ENCODE measurements at places on chromosomes 3 and 15. TPM values are rescaled to one million over a fixed set of nuclear protein-coding genes. Genes with fewer than 3 reads are reported as not detected.

GRCh38 chr3:194139814-194140391 lies 4.0 kb downstream of the HES1 start:
- H3K4me1 ChIP-seq = no peaks in the 10 kb centered on the region
- no peak overlapping the region for H3K4me3 ChIP-seq
- no peak for DNase-seq
- no peaks in the 10 kb centered on the region for H3K27me3 ChIP-seq

- DNase-seq = no peak
- no peaks in the 10 kb centered on the region for H3K4me1 ChIP-seq
- H3K27me3 ChIP-seq = no peaks in the 10 kb centered on the region
- no peak overlapping the region for H3K4me3 ChIP-seq
Observed at GRCh38 chr3:4376499-4376898, 73.3 kb downstream of the SETMAR start.

DNA sequence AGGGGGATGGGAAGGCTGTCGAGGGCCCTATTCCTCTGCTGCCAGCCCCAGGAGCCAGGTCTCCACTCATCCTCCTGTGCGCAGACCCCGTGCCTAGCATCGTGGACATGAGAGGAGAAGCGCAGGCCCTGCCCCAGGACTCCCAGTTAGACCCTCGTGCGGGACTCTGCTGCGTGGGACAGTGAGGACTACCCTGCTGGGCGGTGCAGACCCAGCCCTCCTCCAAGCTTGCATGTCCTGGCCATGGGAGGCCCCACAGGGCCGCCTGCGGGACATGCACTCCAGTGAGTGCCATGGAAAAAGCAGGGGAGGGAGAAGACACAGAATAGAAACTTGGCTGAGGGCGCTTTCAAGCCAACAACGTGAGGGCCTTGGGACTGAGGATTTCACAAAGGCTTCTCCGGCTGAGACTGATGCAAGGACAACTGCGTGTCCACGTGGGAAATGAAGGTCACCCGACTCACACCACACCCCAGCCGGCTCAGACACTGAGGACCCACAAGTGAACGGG lies 62.6 kb upstream of the IQSEC1 start:
- no peaks in the 10 kb centered on the region for H3K36me3 ChIP-seq
- H3K4me1 ChIP-seq = no peaks in the 10 kb centered on the region
- no peak overlapping the region for H3K4me3 ChIP-seq
- no peak overlapping the region for H3K27ac ChIP-seq
- no peaks in the 10 kb centered on the region for H3K27me3 ChIP-seq

DNA sequence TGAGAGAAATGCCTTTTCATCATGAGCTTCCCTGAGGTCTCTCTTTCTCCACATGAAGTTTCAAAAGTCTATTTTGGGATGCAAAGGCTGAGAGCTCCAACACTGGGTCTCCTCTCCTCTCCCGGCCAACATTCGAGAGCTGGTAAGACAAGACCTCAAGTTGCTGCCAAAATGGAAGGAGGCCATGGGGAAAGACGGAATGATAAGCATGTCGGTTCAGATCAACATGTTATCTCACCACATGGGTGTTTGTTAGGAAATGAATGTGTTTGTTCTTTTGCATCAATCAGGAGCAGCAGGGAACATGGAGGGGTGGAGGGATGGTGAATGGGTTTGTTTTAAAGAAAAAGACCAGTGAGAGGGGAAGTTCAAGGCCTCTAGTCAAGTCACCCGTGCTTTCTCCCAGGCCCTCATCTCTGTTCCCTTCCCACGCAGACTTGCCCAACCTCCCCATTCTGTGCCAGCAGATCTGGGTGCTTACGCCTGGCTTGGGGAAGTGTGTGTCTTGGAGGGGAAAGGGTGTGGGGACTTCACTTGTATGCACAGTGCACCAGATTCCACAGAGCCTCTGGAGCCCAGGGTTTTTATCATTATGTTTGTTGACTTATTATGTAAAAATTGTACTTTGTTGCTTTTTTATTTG lies 23.5 kb upstream of the ATP10A start:
- DNase-seq = no peak
- H3K4me1 ChIP-seq = no peaks in the 10 kb centered on the region
- no peaks in the 10 kb centered on the region for H3K36me3 ChIP-seq
- H3K27ac ChIP-seq = no peak overlapping the region
- H3K4me3 ChIP-seq = no peak overlapping the region
- no peaks in the 10 kb centered on the region for H3K27me3 ChIP-seq

GRCh38 chr3:45132568-45133211 lies 13.5 kb downstream of the CDCP1 start:
- H3K4me3 ChIP-seq = no peak overlapping the region
- H3K4me1 ChIP-seq = peaks cover 5% of the 10 kb centered on the region
- DNase-seq = no peak
- H3K36me3 ChIP-seq = no peaks in the 10 kb centered on the region
- H3K27me3 ChIP-seq = no peaks in the 10 kb centered on the region

- no peaks in the 10 kb centered on the region for H3K36me3 ChIP-seq
- H3K27ac ChIP-seq = no peak overlapping the region
- no peak overlapping the region for H3K4me3 ChIP-seq
- no peaks in the 10 kb centered on the region for H3K4me1 ChIP-seq
- no peak for DNase-seq
Observed at GRCh38 chr3:166444336-166444735, 607.1 kb upstream of the BCHE start.

GRCh38 chr15:33158366-33158765 lies 36.1 kb downstream of the FMN1 start:
- H3K4me3 ChIP-seq = no peak overlapping the region
- peaks cover 3% of the 10 kb centered on the region for H3K27me3 ChIP-seq
- no peaks in the 10 kb centered on the region for H3K4me1 ChIP-seq
- no peaks in the 10 kb centered on the region for H3K36me3 ChIP-seq
- no peak overlapping the region for H3K27ac ChIP-seq

KNL1 gene
- 8.1 TPM for polyA plus RNA-seq

DNA sequence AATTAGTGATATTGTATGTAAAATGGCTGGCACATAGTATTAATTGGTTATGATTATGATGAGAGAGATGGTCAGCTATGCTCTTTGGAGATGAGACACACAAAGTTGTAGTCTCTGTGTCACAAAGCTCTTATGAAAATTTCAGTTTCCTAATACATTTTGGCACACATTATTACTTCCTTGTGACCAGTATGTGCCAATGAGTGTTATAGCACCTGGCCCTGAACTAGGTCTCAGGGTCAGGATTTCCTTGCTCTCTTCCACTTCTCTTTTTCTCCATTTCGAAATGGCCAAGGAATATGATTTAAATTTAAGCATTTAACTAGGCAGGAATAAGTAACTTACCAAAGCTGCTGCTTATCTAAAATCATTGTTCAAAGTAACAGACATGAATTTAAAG lies 28.0 kb downstream of the TIPARP start:
- DNase-seq = no peak
- no peaks in the 10 kb centered on the region for H3K27me3 ChIP-seq
- H3K36me3 ChIP-seq = peaks cover 31% of the 10 kb centered on the region

DNA sequence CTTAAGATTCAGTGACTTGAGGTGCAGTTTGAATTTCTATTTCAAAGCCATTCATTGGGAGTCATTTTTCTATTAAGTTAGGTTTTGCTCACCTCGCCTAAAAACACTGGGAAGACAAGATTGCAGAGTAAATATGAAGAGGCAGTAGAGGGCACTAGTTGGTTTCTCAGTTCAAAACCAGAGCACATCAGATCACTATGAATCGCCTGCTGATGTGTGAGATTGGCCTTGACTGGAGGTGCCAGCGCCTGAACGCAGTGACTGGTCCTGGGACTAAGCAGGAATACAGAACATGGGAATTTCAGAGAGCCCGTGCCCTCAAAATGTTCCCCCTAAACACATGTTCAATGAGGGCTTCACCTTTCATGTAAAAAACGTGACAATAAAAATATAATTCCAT lies 229.0 kb downstream of the ITPR1 start:
- H3K27me3 ChIP-seq = no peaks in the 10 kb centered on the region
- peak overlapping the region; percentile 62 for H3K27ac ChIP-seq
- no peak overlapping the region for H3K4me3 ChIP-seq
- no peaks in the 10 kb centered on the region for H3K36me3 ChIP-seq
- H3K4me1 ChIP-seq = peaks cover 16% of the 10 kb centered on the region

All from small intestine (tissue), 16 donors.